GM19239 (cell line): ENCODE measurements at places on chromosomes 2 and 18.

DNA sequence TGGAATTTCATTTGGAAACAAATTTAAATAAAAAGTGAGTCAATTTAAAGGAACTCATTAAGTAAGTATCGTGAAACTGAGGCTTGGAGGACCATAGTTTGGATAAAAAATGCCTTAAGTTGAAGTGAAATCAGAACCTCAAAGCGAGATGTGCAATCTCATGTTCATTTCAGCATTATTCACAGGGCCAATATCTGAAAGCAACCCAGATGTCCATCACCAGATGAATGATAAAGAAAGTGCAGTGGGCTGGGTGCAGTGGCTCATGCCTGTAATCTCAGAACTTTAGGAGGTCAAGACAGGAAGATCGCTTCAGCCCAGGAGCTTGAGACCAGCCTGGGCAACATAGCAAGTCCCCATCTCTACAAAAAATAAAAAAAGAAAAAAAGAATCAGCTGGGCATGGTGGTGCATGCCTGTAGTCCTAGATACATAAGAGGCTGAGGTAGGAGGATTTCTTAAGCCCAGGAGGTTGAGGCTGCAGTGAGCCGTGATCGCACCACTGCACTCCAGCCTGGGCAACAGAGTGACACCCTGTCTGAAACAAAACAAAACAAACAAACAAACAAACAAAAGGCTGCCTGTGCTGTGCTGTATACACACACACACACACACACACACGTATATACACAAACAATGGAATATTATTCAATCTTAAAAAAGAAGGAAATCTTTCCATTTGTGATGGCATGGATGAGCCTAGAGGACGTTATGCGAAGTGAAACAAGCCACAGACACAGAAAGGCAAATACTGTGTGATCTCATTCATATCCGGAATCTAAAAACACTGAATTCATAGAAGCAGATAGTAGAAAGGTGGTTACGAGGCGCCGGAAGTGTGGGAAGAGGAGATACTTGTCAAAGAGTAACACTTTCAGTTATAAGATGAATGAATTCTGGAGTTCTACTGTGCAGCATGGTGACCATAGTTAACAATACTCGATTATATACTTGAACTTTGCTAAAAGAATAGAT is 14.5 kb downstream of the SH3RF3 start:
- no peak for DNase-seq

- DNase-seq = no peak
These were observed 56.6 kb downstream of the UBE2E3 start for GRCh38 chr2:181036848-181037603.

DNA sequence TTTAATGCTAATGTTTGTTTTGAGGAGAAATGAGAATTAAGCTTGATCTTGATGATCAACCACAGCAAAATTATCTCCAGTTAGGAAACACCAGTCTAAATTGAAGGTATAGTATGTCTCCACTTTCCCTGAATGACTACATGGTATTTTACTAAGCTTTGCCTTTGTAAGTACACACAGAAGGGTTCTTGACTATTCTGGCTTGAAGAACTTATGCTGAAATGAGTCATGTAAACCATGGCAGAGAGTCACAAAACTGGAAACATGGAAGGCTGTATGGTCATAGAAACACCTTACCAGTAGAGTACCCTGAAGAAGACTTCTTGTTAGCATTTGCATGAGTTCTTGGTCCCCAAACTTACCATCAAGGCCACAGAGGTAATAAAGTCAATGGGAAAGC is 250.5 kb downstream of the SLC8A1 start:
- no peak for DNase-seq

DNA sequence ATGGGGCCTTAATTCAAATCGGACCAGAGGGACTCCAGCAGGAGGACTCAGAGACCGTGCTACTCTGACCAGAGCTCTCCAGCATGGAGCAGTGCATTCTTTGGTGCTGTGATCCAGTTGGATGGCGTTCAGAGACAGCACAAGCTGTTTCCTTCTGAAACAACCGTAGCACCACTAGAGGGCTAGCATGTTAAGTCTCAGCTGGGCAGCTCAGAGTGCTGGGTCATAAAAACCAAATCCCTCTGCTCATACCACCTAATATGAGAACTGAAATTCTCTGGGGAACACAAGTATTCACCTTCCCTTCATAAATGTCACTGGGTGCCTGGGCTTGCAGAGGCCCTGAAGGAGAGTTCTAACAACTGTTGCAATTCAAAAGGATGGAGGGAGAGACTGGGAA is 97.7 kb upstream of the TFCP2L1 start:
- no peak for DNase-seq

DNA sequence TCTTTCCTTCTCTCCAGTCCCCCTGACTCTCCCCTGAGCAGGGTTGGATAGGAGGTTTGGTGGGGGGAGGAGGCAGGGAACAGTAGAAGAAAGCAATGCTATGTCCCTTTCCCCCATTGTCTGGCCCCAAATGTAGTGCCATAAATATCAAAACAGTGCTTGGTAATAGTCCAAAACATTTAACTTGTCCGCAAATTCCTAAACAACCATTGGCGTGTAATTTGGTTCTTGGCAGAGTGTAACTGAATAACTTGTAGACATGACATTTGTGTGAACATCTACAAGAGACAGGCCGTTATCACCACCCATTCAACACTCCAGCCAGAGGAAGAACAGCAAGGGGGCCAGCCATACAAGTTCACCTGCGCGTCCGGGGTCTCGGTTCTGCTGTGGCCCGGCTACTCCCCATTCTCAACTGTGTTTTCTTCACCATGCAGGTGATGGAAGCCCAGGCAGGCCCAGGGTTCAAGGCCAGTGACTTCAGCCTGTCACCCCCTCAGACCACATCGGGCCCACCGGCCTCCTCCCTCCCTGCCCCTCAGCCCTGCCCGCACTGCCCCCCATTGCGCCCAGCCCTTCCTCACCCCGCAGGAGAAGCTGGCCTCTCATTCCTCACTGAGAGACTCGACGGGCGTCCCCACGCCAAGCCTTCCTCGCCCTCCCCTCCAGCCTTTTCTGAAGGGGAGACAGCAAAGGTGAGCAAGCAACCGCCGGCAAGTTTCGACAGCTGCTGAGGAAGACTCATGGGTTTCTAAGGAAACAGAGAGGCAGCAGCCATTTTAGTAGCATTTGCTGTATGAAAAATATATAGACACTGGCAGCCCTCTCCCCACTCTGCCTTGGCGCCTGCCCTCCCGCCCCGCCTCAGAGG is 699 bp upstream of the RAPGEF4 start:
- DNase-seq = no peak

DNA sequence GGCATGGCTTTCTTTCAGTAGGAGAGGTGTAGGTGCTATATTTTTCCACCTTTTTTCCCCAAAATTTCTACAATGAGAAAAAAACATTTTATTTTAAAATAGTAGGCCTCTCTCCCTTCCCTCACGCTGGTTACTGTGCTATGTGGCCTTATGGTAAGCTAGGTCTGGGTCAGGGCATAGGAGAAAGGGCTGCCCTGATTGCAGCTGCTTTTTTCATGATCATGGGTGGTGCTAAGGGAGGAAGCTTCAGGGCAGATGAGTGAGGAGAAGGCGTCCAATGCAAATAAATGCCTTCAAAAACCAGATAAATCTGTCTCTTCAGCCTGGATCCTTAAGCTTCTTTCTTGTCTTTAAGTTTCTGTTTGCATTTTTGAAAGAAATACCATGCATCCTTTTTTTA is 246.4 kb downstream of the ALPK2 start:
- no peak for DNase-seq

DNA sequence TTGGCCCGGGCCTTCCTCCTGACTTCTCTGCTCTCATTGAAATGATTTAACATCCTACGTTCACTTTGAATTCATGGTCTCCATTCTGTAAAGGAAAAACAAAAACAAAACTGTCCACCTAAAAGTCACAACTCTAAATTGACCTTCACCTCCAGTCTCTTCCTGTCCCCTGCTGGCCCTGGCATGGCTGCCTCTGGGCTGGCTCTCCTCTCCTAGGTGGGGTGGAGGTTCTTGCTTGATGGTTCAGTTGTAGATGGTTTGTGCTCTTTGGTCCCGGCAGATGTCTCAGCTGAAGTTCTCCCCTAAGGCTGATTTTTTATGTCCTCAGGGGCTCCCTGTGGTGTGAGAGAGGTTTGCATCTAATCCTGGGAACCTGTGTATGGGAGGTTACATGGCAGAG is 121.1 kb downstream of the ACKR3 start:
- DNase-seq = no peak

- DNase-seq = no peak
These were observed 18.2 kb downstream of the KIDINS220 start for GRCh38 chr2:8819194-8819593.

DNA sequence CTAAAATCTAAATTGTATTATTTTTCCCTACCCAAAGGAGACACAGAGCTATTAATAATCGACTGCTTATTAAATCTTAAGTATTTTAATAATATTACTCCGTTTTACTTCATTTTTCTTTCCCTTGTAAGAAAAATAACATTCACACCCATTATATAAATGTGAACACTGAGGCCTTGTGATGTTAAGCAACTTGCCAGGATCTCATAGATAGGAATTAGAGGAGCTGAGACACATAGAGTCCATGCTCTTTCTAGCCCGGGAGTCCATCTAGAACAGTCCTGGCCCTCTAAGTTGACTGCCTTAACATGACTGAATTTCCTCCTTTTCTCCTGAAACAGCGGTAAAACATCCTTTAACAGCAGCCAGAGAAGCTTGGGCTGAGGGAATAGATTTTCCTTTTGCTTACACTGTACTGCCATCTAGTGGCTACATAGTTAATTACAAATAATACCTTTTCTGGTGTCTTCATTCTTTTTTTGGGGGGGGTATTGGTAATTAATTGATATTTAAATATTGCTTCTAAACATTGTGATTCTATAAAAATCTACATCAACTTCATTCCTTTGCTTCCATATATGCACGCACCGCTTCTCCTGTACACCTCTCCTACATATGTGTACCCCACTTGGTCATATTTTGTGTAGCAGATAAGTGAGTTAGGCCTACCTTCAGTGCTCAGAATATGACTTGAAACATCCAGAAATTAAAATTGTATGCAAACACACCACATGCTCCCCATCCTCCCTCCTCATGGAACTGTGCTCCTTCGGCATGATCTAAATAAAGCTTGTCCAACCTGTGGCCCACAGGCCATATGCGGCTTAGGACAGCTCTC is 125.8 kb upstream of the HNMT start:
- peak; percentile 14 for DNase-seq

DNA sequence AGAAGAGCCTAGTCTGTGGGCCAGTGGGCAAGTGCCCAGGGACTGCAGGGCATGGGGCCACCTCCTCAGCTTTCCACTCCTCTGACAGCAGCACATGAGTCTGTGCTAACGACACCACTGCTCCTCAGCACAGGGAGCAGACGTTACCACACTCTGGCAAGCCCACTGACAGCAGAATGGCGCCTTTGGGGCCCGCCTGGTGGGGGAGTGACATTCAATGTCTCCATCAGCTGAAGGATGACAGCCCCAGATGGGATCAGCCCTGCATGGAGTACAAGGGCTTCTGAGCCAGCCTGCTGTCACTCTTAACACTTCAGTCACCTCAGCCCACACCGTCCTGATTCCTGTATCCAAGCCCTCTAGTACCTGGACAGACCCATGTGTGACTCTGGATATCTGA is 149.4 kb upstream of the SMAD2 start:
- DNase-seq = no peak

- no peak for DNase-seq
These were observed 79.7 kb downstream of the MRPS9 start for GRCh38 chr2:105117565-105117964.

DNA sequence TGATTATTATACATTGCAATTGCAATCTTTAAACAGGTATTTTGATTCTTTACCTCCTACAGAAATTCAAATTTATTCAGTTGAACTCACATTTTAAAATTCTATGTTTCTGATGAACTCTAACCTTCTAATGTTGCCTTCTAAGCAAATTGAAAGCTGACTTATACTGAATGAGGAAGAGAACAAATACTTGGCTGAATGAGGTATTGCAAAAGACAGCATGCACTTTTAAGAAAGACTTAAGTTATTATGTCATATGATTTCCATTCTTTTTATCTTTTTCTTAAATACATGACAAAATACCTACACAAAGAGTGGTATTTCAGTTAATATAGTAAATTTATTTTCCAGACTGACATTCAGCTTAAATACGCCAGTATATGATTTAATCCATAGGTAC is 64.7 kb downstream of the FAM228A start:
- DNase-seq = no peak

DNA sequence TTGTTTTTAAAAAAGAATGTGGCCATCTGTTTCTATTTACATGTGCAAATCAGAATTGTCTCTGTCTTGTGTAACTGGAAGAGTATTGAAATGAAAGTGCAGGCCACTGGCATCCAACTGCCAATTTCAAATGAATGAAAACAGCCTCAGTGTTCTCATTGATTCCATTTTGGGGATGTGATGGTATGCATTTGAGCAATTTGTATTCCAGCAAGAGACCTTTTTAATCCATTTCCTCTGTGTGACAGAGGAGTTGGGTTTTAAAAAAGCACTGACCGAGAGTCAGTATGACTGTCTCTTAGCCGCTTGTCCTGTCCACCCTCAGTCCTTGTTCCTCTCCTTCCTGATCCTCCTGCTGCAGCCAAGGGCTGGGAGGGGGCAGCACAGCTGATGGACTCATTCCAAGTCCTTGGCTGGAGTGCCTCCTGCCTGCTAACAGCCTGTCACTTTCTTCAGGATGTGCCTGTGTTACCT is 50.0 kb downstream of the ASAP2 start:
- no peak for DNase-seq

GRCh38 chr2:127347734-127348392 is 39.9 kb downstream of the MAP3K2 start:
- DNase-seq = no peak

- DNase-seq = no peak
These were observed 297.4 kb upstream of the MGAT5 start for GRCh38 chr2:133956434-133956935.

DNA sequence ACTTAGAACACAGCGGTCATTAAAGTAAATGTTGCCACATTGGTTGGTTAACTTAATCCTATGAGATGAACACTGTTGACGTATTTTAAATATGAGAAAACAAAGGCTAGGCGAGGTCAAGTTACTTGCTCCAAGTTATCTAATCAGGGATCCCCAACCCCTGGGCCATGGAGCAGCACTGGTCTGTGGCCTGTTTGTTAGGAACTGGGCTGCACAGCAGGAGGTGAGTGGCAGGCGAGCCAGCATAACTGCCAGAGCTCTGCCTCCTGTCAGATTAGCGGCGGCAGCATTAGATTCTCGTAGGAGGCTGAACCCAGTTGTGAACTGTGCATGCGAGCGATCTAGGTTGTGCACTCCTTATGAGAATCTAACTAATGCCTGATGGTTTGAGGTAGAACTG is 878.9 kb downstream of the CPS1 start:
- DNase-seq = no peak
